Activated CD4-positive, alpha-beta T cell treated with anti-CD3 and anti-CD28 coated beads, Interleukin-2, amount 50 U/mL, for 48 hours (primary cell): ENCODE measurements at places on chromosomes 13 and 19.

- DNase-seq, result no peak
Observed at GRCh38 chr13:27556109-27556508, 64.2 kb downstream of the LNX2 start.

- peak; percentile 14 for DNase-seq
Observed at GRCh38 chr13:52405767-52406494, at the start of gene THSD1. Gene THSD1, minus strand, starts transcription at chr13:52406172. Its CDS starts 3,572 bp downstream, at chr13:52402600.

GRCh38 chr13:88802886-88803285, 1131.7 kb downstream of the SLITRK5 start:
- DNase-seq, result no peak

DNA sequence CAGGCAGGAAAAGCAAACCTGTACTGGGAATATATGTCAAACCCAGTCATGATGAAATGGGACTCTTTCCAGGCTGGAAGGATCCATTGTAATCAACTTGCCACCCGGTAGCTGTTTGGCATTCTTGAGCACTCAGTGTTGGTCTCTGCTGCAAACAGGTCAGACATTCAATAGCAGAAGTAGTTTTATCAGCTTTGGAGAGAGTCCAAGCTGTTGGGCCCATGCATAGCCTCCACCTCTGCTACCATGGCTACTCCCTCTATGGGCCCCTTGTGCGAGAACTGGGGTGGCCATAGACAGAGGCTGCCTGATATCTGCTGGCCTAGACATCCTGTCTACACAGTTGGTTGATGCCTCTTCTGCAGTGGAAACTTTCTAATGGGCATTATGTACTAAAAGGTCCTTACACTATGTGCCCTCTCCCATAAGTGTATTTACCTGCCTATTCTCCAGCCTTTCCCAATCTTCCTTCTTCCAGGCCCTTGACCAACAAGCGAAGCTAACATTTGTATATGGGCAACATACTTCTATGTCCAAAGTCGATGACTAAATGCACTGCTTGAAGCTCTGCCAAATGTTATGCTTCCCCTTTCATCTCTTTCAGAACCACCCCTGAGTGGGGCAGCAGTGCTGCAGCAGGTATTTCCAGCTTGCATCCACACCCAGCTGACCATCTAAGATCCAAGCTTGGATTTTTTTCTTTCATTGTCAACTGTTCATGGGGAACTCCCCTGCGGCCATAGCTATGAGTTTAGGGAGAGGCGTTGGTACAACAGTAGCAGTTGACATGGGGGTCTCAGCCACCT, 5.3 kb upstream of the RNF6 start:
- DNase-seq, result no peak

- no peak for DNase-seq
Observed at GRCh38 chr13:101325423-101325822, 90.9 kb downstream of the NALCN start.

GRCh38 chr19:17323964-17324332, 10.7 kb downstream of the ANO8 start:
- DNase-seq, result no peak

DNA sequence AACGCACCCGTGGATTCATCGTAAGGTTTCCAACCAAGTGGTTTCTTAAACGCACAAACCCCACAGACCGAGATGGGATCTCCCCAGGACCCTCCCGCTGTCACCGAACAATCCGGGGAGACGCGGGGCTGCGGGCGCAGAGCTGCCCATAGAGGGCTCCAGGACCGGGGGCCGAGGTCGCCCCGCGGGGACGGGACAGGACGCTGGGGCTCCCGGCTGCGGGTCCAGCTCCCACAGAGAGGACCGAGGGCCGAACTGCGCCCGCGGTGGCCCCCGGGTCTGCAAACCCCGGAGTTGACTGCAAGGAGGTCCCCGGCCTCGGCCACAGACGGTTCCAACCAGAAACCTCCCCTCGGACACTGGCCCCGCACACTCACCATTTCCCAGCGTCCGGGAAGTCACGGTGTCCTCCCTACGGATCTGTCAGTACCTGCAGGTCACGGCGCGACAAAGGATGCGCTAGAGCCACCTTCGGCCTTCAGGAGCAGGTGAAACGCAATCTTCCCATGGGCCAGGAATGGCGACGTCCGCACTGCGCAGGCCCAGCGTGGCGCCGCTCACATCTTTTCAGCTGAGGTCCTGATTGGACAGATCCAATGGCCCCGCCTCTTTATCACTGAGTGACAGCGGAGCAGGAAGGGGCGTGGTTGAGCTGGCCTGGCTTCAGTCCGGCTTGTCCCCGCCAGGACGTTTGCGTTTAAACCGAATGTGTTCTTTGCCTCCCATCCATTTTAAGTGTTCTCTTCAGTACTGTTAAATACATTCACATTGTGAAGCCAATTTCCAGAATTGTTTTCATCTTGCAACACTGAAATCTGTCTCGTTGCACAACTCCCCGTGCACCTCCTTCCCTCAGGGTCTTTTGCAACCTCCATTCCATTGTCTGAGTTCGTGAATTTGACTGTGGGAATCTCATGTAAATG, at the start of gene ZNF14:
TSS of gene ZNF14 (minus strand) at position 534 of the 923 bp plus-strand sequence. CDS start at position 380, 154 bp downstream.
- peak; percentile 92 for DNase-seq

GRCh38 chr13:94596575-94596971, 621 bp upstream of the TGDS start:
- DNase-seq, result no peak

DNA sequence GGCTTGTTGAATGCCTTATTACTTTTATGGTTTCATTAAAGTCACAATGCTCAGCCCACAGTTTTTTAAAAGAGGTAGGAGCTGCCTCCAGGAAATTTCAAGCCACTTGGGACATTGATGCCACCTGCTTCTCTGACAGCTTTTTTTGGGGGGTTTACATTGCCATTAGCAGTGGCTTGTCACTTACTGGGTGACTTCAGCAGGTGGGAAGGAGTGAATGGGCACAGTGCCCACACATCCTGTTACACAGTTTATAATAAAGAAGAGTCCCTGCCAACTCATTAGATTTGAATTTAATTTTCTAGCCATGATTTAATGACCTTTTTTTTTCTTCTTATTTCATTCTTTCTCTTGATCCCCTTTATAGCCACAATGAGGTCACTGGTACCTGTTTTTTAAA, 61.0 kb downstream of the NHLRC3 start:
- no peak for DNase-seq

DNA sequence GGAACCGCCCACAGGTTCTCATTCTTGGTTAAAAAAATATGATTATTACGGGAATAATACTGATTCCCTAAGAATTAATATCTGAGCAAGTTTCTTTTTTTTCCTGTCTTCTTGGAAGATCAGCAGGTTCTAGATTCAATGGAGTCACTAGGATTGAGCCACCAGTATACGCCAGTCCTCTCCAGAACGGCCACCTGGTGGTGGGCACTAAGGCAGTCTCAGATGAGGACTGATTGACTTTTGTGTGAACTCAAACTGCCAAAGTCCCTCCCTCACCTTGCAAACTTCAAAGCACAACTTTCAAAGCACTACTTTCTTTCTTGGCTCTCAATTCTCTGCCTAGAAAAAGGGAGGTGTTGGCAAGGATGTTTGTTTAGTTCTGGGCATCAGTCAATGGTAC, 33.3 kb upstream of the ALOX5AP start:
- no peak for DNase-seq

GRCh38 chr13:31248965-31249539, 49.3 kb downstream of the B3GLCT start:
- DNase-seq, result no peak

DNA sequence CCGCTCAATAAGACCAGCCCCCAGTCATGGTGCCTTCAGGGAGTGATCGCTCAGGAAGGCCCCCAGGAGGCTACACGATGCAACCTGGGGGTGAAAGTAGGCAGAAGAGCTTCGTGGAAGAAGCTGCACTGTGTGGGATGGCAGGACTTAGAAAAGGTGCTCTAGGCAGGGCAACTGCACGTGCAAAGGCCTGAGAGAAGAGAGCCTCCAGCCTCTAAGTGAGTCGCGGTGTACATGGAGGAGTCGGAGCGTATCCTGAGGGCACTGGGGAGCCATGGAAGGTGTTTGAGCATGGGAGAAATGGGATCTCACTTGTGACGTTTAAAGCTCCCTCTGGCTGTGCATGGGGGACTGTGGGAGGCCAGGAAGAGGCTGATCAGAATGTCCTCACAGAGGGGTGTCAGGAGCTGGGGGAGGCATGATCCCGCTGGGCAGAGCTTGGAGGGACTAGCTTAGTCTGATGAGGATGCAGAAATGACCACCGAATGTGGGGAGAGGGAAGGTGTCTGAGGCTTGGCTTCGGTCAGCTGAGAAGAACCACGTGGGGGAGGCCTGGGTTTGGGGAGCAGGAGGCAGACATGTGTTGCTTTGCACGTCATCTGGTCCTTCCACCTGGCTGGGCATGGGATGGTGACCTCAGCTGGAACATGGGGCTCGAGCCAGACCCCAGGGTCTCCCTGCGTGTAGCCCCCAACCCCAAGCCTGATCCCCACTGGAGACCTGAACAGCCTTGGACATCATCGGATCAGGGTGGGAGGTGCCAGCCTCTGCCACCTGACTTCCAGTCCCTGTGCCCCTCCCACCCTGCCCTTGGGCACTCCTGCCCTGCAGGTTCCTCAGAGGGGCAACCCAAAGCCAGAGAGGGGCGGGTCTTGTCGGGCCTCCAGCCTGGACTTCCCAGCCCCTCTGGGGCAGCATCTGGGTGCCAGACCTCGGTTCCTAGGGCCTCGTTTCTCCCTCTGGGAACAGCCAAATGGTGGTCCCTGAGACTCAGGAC, 1.1 kb downstream of the APC2 start:
- no peak for DNase-seq

DNA sequence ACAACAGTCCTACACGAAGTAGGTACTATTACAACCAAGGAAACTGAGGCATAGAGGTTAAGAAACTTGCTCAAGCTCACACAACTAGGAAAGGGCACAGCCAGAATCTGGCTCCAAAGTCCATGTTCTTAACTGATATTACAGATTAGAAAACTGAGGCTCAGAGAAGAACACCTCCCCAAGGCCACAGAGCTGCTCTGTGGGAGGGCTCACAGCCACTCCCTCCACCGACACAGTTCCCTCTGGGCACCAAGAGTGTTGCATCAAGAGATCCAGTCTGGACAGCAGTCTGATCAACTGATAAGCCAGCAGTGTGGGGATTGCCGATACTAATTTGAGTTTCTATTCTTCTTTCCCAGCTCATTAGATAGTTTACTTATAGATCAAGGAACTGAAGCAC, 29.5 kb downstream of the SLC15A1 start:
- no peak for DNase-seq

- DNase-seq, result no peak
Observed at GRCh38 chr19:46195104-46195503, 34.4 kb upstream of the IGFL1 start.

- no peak for DNase-seq
Observed at GRCh38 chr19:49107625-49108459, 6.3 kb upstream of the LIN7B start.

- DNase-seq, result no peak
Observed at GRCh38 chr13:19561585-19561984, 253 bp upstream of the TPTE2 start.

DNA sequence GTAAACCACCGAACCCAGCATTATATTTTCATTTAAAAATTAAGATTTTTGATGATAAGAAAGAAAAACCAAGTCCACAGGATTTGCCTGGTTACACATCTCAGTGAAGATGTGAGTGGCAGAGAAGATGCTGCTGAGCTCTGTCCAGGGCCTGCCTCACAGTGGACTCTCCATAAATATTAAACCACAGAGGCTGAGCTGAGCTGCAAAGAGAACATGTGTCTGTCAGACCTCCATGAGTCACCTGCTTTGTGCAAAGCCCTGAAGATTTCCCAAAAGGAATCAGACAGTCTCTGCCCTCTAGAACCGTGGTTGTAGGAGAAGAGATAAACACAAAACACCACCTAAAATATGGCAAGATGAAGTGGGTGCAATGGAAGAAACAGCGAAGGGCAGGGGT, 127.2 kb upstream of the TSC22D1 start:
- no peak for DNase-seq

DNA sequence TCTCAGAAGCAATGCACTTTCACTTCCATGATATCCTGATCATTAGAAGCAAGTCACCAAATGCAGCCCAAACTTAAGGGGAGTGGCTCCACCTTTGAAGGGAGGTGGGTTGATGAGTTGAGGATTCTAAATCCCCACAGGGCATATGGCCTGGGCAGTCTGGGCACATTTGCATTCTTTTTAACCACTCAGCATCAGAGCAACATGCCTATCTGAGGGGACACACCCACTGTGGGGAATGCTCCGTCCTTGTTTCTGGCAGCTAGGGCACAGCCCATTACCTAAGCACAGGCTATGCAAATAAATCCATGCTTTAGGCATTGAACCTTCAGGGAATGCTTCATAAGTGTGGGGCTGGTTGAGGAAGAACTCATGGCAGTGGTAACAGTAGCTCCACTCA, 12.3 kb upstream of the SACS start:
- DNase-seq, result no peak

DNA sequence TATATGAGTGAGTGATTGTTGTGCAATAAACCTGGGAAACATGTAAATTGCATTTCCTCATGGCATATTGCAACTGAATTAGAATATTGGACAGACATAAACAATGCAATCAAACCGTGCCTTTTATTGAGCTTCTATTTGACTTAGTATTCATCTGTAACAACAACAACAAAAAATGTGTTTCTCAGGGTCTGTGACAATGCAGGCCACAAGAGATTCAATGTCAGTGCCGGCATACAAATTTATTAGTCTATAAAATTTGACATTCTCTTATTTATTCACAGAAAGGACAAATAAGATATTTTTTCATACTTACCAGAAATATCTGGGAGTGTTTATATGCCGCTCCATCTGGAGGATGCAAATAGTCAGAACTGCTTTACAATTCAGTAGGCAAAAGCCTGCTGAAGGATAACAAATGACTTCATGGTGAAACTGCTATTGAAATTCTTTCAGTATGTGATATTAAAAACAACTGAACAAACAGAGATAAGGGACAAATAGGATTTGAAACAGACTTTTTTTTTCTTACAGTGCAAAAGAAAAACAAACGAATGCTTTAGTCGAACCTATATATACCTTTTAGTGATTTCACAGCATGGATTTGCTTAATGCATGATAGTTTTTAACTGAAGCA, 77.2 kb downstream of the DACH1 start:
- no peak for DNase-seq

- no peak for DNase-seq
Observed at GRCh38 chr13:27211771-27212364, 39.5 kb upstream of the RPL21 start.

DNA sequence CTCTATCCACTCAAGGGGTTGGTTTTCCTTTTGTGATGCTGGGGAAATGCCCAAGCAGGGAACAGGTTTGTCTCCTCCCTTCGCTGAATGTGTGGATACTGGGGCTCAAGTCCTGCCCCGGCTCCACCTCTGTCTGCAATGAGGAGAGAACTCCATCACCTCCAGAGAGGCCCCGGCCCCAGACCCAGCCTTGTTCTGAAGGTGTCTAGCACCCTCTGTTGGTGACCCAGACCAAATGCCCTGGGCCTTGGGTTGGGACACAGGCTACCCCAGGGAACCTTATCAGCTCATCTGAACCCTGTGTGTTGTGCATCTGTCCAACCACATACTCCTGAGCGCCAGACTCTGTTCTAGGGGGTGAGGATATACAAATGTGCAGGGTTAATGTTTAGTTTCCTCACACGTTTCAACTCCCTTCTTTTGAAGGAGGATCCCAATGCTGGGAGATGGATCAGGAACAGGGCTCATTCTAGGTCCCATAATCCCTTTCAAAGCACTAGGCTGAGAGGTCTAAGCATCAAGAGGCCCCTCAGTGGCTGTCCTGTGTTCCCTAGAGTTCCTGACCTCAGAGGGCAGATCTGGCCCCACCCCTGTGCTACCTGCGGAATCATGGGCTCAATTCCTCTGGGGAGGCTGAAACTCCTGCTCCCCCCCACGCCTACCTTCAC, 112.5 kb upstream of the SLC7A1 start:
- peak; percentile 53 for DNase-seq

GRCh38 chr13:110463871-110464510, 97.5 kb downstream of the RAB20 start:
- DNase-seq, result no peak
